Activated CD8-positive, alpha-beta memory T cell treated with anti-CD3 and anti-CD28 coated beads for 4 hours (primary cell): ENCODE measurements at places on chromosomes 4 and X.

GRCh38 chrX:9440116-9440844 lies 24.6 kb upstream of the TBL1X start:
- no peak for DNase-seq

DNA sequence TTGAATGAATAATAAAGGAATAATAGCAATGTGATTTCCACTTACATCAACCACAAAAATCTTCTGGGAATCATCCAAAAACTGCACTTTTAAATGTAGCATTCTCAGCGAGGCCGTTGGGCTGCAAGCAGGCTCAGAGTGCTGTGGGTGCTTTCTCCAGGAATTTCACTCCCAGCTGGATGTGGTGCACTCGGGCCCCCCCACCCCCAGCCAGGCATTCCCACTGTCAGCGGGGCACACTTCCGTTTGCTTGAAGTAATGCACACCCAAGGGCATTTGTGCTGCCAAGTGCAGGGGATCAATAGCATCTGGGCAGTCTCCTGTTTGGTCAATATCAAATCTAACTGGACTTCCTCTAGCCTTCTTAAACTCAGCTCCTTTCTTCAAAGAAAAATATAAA lies at the start of gene FRMD7:
Gene FRMD7 (minus strand): TSS at position 278 of the 400 bp plus-strand sequence. CDS start 176 bp downstream, at position 102.
- no peak for DNase-seq

GRCh38 chr4:16026160-16026761 lies 57.6 kb downstream of the PROM1 start:
- DNase-seq: no peak

GRCh38 chr4:15744016-15744545 lies 34.0 kb upstream of the CD38 start:
- DNase-seq: no peak

- no peak for DNase-seq
Observed at GRCh38 chr4:82745173-82745842, 53.3 kb downstream of the SCD5 start.

DNA sequence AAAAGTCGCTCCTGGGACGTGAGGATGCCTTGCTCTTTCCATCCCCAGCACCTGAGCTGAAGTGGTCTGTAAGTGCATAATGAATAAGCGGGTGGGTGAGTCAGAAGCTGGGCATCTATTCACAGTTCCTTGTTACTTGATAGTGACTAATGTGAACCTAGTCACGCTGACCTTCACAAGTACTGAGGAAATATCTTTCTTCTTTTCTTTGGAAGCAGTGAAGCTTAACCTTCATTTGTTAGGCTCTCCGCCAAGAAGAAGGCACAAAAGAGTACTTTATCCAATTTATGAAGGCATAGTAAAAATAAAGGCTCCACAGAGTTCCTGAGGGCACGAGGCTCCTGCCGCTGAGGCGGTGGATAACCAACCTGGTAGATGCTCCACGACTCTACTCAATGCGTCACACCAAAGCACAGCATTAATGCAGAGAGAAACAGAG lies 475.7 kb upstream of the SLIT2 start:
- no peak for DNase-seq

DNA sequence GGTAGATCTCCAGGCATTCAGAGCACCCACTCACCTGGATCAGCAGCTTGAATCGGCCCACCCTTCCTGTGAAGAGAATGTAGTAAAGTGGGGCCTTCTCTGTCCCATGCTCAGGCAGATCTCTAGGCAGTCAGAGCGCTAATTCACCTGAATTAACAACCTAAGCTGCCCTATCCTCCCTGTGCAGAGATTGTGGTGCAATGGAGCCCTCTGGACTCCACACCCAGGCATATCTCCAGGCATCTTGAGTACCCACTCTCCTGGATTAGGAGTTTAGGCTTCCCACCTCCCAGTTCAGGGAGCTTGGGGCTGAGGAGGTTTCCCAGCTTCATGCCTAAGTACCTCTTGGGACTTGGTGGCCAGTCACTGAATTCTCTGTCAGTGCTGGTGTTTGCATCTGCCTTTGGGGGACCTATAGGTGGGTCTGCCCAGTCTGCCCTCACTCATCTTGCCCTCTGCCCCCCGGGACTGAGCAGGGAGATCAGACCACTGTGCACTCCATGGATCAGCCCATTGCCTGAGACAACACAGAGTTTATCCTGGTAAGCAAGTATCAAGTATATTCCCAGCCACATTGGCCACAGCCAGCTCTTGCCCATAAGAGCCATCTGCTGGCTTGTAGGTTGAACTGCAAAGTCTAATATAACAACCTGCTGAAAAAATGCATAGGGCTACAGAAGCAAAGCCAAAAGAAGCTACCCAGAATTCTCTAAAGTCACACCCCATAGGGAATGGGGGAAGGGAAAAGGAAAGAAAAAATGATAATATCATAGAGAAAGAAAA lies 372.9 kb downstream of the KLHL13 start:
- no peak for DNase-seq

GRCh38 chr4:159735281-159736207 lies 632.7 kb downstream of the RAPGEF2 start:
- DNase-seq: no peak

DNA sequence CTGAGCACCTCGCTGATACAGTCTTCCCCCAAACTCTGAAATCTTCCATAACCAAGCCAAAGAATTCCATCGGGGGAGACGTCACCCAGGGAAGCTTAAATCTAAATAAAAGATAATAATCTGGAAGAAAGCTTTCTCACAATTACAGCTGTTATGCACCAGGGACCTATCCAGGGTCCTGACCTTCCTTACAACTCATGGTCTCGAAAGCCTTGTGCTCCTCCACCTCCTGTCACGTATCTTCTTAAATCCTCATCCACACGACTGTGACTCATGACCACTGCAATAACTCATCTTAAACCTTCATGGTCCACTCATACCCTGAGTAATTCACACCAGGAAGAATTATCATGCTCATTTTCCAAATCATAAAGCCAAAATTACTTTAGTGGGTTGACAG lies 166.8 kb upstream of the FRG1 start:
- no peak for DNase-seq
